Natural killer cell (primary cell): ENCODE measurements at places on chromosomes 13 and 19.

DNA sequence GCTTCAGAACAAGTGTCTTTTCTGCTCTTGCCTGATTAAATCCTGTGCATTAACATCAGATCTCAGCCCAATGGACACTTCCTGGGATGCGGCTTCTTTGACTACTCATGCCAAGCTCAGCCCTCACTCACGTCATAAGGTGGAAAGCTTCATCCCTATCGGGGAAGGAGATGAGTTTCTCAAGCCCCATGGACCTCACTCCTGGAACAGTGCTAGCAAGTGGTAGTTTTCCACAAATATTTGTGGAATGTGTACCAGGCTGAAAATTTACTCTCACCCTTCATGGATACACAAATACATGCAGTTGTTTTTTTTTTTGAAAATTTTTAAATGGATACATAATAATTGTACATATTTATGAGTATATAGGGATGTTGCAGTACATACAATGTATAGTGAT, 34.6 kb upstream of the FARP1 start:
- DNase-seq = no peak
- H3K4me1 ChIP-seq = no peaks in the 10 kb centered on the region
- H3K27ac ChIP-seq = no peak overlapping the region
- no peaks in the 10 kb centered on the region for H3K27me3 ChIP-seq

DNA sequence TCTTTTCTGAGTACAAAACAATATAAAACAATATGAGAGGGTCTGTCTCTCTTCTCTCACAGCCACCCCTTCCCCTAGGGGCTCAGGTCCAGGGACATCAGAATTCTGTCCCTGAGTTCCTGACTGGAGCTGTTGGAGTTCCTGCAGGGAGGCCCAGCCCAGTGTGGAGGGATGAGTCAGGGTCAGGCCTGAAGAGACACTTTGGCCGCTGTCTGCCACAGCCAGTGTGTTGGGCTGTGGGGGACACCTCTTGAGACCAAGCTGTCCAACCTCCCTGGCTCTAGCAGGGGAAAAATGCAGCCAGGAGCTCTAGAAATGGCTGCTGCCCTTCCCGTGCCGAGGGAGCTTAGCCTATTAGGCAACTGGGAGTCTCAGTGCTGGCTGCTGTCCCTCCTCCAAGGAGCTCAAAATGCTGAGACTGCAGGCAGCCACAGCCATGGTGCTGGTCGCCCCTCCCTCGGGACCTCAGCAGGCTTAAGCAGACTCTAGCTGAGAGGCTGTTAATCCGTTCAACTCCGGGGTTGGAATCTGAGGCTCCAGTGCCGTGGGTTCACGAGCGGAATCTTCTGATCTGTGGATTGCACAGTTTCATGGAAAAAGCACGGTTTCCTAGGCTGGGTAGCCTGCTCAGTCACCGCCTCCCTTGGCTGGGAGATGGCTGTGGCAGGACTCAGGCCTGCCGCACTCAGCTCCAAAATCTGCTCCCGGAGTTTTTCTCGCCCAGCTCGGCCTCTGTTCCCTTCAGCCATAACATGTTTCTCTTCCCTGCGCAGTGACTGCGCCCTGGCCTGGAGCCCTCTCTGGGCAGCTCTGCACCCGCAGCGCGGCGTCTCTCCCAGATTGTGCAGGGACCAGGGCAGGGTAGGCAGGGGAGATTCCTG, 3.8 kb upstream of the ZNF626 start:
- H3K4me3 ChIP-seq = no peak overlapping the region
- DNase-seq = no peak
- H3K4me1 ChIP-seq = peaks cover 8% of the 10 kb centered on the region
- H3K36me3 ChIP-seq = no peaks in the 10 kb centered on the region
- H3K27ac ChIP-seq = no peak overlapping the region
- H3K27me3 ChIP-seq = no peaks in the 10 kb centered on the region

DNA sequence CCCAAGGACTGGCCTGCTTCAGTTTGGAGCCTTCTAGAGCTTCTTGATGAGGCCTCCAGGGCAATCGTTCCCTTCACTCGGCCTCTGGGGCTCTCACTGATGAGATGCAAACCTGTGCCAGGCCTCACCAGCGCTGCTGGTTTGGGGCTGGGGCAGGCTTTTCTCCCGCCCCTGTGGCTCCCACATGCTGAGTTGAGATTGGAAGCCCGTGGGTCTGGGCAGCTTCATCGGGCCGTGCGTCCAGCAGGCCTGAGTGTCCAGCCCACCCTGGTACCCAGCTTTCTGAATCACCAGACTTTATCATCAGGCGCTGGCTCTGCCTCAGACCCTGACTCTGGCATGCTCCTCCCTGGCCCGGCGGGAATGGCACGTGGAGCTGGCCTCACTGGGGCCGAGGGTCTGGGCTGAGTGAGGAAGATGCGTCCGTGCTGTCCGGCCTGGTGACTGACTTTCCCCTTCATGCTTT, 4.3 kb downstream of the CALM3 start:
- DNase-seq = no peak
- H3K27me3 ChIP-seq = no peaks in the 10 kb centered on the region
- peaks cover 47% of the 10 kb centered on the region for H3K36me3 ChIP-seq
- peaks cover 31% of the 10 kb centered on the region for H3K4me1 ChIP-seq

GRCh38 chr13:113527272-113527958, 36.9 kb upstream of the DCUN1D2 start:
- no peaks in the 10 kb centered on the region for H3K27me3 ChIP-seq
- H3K36me3 ChIP-seq = peaks cover 20% of the 10 kb centered on the region
- H3K4me1 ChIP-seq = peaks cover 5% of the 10 kb centered on the region
- DNase-seq = no peak
- H3K27ac ChIP-seq = no peak overlapping the region

- no peaks in the 10 kb centered on the region for H3K4me1 ChIP-seq
- H3K27ac ChIP-seq = no peak overlapping the region
- no peaks in the 10 kb centered on the region for H3K36me3 ChIP-seq
- no peak for DNase-seq
- H3K4me3 ChIP-seq = no peak overlapping the region
Measured at GRCh38 chr13:67977066-67977465, 746.9 kb upstream of the PCDH9 start.

GRCh38 chr13:27792393-27793218, at the start of gene GSX1:
Gene GSX1, plus strand, starts transcription at chr13:27792483. Its CDS starts 208 bp downstream, at chr13:27792691.
- no peaks in the 10 kb centered on the region for H3K36me3 ChIP-seq
- peaks cover 53% of the 10 kb centered on the region for H3K27me3 ChIP-seq
- peak; percentile 62 for DNase-seq
- H3K4me1 ChIP-seq = peaks cover 28% of the 10 kb centered on the region
- H3K27ac ChIP-seq = no peak within 1 kb of the TSS
- peak within 1 kb of the TSS; percentile 15 for H3K4me3 ChIP-seq

- H3K27me3 ChIP-seq = no peaks in the 10 kb centered on the region
- H3K27ac ChIP-seq = no peak overlapping the region
- DNase-seq = no peak
- H3K36me3 ChIP-seq = no peaks in the 10 kb centered on the region
Measured at GRCh38 chr13:74280093-74280794, 146.0 kb upstream of the KLF12 start.

DNA sequence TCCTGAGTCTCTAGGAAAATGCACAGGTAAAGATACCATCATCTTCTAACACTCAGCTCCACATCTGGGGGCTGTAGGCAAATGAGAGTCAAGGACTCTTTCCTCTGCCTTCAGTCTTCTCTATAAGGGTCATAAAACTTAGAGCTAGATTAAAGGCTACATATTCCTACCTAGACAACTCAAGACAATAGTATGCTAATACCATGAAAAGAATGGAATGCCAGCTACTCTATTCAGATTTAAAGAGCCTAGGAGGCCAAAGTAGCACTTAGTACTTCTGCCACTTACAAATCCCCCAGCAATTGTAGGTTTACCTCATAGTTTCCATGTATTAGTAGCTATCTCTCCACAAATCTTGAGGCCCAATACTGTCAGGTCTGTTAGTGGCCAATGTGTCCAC, 453.0 kb downstream of the SLITRK5 start:
- no peak overlapping the region for H3K4me3 ChIP-seq
- no peak overlapping the region for H3K27ac ChIP-seq
- no peaks in the 10 kb centered on the region for H3K4me1 ChIP-seq
- no peak for DNase-seq

- H3K27ac ChIP-seq = no peak overlapping the region
- H3K4me1 ChIP-seq = peaks cover 4% of the 10 kb centered on the region
- H3K36me3 ChIP-seq = peaks cover 8% of the 10 kb centered on the region
- H3K27me3 ChIP-seq = no peaks in the 10 kb centered on the region
- DNase-seq = no peak
- no peak overlapping the region for H3K4me3 ChIP-seq
Measured at GRCh38 chr13:28246891-28247290, 108.5 kb downstream of the PAN3 start.

DNA sequence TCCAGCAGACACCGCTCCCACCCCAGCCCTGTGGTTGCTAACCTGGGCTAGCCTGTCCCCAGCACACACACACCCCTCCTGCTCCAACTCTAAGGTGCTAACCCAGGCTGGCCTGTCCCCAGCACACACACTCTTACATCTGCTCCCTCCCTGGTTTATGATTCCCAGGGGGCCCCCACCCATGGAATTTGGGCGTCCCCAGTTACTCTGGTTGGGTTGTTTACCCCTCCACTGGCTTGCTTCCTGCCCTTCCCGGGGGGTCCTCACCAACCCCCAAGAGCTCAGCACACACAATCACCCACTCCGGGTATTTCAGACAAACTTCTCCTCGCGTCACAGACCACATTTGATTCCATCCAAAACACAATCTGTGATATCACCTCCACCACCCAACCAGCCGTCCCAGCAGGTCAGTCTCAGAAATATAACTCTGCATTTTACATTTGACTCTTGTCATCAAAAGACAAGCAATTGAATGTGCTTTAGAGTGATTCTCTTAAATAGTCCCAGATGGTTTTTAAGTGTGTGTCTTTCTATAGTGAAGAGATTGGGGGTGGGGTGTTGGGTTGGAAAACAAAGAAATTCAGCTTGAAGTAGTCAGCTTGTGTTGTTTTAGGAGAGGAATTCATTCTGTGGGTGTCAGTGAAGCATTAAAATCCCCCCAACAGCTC, 20.1 kb downstream of the COL4A2 start:
- H3K27ac ChIP-seq = no peak overlapping the region
- H3K27me3 ChIP-seq = no peaks in the 10 kb centered on the region
- no peaks in the 10 kb centered on the region for H3K36me3 ChIP-seq
- no peak overlapping the region for H3K4me3 ChIP-seq
- DNase-seq = no peak
- no peaks in the 10 kb centered on the region for H3K4me1 ChIP-seq

DNA sequence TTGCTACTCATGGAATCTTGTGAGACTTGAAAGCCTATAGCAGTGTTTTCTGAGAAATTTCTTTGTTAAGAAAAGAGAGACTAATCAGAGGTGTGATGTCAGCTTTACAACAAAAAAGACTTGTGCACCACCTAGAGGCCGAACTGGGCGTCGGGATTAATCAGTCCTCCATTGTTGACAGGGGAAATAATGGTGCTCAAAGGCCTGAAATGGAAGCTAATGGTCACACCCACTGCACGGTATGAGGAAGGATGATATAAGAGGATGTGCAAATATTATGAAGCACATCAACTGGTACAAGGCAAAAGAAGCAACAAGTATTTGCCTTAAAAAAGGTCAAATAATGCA, 480.2 kb upstream of the MIR17HG start:
- H3K4me3 ChIP-seq = no peak overlapping the region
- DNase-seq = no peak
- no peak overlapping the region for H3K27ac ChIP-seq
- no peaks in the 10 kb centered on the region for H3K4me1 ChIP-seq

- DNase-seq = no peak
- H3K27ac ChIP-seq = no peak overlapping the region
- no peaks in the 10 kb centered on the region for H3K27me3 ChIP-seq
- no peaks in the 10 kb centered on the region for H3K36me3 ChIP-seq
- H3K4me1 ChIP-seq = no peaks in the 10 kb centered on the region
Measured at GRCh38 chr19:46133101-46133627, 8.7 kb upstream of the IGFL3 start.

- H3K36me3 ChIP-seq = no peaks in the 10 kb centered on the region
- peaks cover 3% of the 10 kb centered on the region for H3K4me1 ChIP-seq
- no peak overlapping the region for H3K4me3 ChIP-seq
Measured at GRCh38 chr13:33678084-33678483, 139.9 kb upstream of the RFC3 start.

DNA sequence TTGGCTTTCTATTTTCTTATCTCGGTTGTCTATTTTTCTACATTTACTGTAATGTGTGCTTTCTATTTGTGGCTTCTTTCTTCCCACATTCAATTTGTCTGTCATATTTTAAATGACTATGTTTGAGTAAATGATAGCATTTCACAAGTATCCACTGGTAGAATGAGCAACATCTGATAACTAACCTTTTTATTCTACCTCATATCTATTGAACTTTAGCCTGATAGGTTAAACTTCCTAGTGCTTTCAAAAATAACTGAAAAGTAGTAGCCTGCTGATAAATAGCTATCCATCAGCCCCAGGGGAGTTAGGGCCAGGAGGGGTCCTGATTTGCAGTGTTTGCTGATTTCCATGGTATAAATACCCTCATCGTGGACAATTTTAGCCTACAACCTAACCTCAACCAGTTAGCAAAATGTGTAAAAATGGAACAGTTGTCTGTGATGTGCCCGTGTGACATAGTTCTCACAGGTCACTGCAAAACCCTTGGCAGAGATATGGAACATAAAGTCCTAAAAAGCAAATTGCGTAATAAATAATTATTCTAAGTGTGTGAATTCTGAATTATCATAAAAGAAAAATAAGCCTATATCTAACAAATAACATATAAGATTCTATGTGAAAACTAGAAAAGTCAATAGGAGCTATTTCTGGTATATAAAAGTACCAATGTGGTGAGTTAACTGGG, 32.1 kb downstream of the KCTD12 start:
- no peaks in the 10 kb centered on the region for H3K4me1 ChIP-seq
- no peak overlapping the region for H3K27ac ChIP-seq
- no peak for DNase-seq
- H3K27me3 ChIP-seq = no peaks in the 10 kb centered on the region
- no peak overlapping the region for H3K4me3 ChIP-seq

GRCh38 chr19:46441866-46442265, 13.1 kb upstream of the PNMA8C start:
- no peaks in the 10 kb centered on the region for H3K27me3 ChIP-seq
- no peaks in the 10 kb centered on the region for H3K36me3 ChIP-seq
- H3K4me1 ChIP-seq = no peaks in the 10 kb centered on the region

DNA sequence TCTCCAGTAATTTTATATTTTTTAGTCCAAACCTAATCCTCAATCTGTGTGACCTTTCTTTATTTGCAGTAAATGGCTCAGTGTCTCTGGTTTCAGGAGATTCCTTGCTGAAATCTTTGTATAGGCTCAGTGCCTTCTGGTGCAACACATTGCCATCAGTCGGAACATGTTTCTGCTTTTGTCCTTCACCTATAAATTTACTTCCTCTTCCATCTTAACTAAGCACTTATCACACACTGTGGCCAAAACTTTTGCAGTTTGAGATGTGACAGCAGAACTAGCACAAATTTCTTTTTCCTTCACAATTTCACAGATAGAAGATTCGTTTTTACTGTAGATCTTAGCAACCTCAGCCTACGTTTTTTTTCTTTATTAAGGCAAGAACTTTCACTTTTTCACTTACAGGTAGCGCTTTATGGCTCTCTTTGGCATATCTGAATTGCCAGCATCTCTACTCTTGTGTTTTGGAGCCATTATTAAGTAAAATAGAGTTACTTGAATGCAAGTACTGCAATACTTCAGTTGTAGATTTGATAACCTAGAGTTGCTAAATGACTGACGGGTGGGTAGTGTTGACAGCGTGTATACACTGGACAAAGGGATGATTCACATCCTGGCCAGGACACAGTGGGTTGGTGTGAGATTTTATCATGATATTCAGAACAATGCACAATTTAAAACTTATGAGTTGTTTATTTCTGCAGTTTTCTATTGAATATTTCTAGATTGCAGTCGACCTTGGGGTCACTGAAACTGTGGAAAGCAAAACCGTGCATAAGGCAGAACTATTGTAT, 44.3 kb downstream of the NDFIP2 start:
- DNase-seq = peak; percentile 3
- H3K4me1 ChIP-seq = peaks cover 7% of the 10 kb centered on the region
- no peak overlapping the region for H3K4me3 ChIP-seq
- no peak overlapping the region for H3K27ac ChIP-seq
